ENCODE measurements at places on chromosomes 2 and 18.
A peak's percentile ranks its signal among the peaks of the same experiment; 100 is the strongest.

DNA sequence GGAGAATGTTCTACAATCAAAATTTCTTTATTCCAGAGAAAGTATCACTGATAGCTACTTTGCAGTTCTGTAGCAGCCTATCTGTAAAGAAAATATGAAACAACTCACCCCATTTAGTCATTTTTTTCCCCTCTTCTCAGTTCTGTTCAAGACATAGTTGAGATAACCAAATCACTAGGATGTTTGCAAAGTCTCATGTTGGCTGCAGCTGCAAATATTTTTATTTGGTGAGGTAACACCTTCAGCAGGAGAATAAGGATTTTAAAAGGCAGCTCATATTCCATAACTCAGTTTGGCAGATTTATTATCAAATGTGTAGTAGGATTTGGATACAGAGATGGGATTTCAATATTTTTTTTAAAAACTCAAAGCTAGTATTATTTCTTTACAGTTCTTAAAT, 41.0 kb downstream of the HNRNPLL start:
- DNase-seq: no peak

DNA sequence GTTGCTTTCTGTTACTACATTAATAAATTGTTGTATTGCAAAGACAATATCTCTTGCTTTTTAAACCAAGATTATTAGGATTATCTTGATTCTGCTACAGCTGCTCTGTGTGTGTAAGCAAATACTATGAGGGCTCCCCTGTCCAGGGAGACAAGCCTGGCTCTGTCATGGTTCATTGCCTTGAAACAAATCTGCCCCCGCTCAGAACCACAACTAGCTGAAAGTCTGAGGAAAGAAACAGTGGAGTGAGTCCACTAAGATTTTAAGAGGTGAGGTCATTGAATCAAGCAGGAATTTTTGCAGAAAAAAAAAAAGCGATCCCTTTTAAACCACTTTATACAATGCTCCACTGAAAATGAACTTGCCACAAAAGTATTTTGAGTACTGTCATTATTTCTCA, 30.8 kb upstream of the LRRTM4 start:
- no peak for DNase-seq

GRCh38 chr2:128378231-128379020, 59.8 kb upstream of the HS6ST1 start:
- DNase-seq: no peak

- DNase-seq: peak; percentile 47
Measured at GRCh38 chr2:55048508-55049042, 1.7 kb downstream of the RTN4 start.

GRCh38 chr18:55141318-55141717, 182.1 kb upstream of the CCDC68 start:
- DNase-seq: no peak

DNA sequence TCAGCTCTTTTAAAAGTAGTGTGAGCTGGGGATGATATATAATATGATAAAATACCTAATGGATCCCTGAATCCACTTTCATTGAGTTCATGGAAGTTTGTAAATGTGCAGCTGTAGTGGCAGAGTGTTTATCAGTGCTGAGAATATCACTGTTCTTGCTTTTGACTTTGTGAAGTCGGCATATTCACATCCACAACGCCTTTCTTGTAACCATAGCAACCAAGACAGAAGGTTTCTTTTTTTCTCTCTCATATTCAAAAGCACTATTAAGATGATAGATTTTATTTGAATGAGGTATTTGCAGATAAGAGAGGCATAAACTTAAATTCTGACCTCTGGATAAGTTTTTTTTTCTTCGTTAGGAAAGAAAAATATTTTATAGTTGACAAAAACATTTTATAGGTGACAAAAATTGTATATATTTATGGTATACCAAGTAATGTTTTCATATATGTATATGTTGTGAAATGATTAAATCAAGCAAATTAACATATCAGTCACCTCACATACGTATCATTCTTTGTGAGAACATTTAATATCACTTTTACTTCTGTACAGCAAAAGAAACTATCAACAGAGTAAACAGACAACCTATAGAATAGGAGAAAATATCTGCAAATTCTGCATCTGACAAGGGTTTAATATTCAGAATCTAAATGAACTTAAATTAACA, 130.0 kb downstream of the PLCL1 start:
- no peak for DNase-seq

- DNase-seq: no peak
Measured at GRCh38 chr2:238644095-238645081, 203.5 kb upstream of the TWIST2 start.

GRCh38 chr2:120625865-120626560, 109.7 kb upstream of the GLI2 start:
- no peak for DNase-seq

- DNase-seq: no peak
Measured at GRCh38 chr2:233081731-233082221, 21.6 kb downstream of the INPP5D start.

DNA sequence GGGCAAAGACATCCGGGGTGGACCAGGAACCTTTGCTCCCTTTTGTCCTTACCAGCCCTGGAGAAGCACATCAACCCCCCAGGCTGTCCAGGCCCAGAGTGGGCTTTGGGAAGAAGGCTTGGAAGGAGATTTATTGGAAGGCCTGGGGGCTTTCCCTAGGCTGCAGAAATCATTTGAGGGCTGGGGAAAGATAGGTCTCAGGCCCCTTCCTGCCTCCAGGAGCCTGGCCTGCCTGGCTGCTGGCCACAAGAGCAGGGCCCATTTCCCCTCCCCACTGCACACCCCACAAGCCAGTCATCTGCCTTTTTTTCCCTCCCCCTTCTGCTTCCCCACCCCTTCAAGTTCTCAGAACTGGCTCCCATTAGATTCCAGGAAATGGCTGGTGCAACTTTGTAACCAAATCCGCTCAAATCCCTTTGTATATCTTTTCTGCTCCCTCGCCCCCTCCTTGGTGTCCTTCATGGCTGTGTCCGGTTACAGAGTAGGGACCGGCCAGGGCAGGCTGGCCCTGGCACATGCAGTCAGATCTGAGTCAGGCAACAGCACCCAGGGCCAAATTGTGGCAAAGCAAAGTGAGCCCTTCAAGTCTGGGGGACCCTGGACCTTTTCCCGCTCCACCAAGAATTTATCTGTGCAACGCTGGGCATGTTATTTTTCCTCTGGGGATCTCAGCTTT, 20.8 kb upstream of the TNP1 start:
- peak; percentile 59 for DNase-seq

DNA sequence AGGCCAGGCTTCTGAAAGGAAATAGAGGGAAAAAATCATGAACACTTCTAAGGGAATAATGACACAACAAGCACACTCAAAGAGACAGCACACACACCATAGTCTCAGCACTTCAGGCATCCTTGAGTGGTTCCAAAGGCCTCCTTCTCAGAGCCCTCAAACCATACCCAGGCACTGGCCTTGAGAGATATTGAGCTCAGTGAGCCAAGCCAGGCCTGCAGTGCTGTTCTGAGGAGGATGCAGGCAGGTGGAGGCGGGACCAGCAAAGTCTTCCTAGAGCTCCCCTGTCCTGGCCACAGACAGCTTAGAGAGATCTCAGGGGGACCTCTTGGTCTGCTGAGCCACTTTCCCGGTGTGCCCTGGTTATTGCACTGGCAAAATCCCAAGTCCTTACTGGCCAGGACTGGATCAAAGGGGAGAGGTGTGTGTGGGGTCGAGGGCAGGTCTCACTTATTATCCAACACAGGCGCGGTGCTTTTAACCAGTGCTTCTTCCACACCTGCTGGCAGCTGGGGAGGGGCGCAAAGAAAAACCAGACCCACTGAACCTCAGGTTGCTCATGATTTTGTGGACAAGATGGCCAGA, 86.8 kb upstream of the HAAO start:
- DNase-seq: no peak

GRCh38 chr2:188142088-188142487, 149.6 kb upstream of the GULP1 start:
- DNase-seq: no peak

GRCh38 chr18:22005191-22005841, 164.1 kb upstream of the GATA6 start:
- DNase-seq: peak; percentile 77

GRCh38 chr2:205721057-205721449, 38.8 kb downstream of the NRP2 start:
- DNase-seq: no peak

DNA sequence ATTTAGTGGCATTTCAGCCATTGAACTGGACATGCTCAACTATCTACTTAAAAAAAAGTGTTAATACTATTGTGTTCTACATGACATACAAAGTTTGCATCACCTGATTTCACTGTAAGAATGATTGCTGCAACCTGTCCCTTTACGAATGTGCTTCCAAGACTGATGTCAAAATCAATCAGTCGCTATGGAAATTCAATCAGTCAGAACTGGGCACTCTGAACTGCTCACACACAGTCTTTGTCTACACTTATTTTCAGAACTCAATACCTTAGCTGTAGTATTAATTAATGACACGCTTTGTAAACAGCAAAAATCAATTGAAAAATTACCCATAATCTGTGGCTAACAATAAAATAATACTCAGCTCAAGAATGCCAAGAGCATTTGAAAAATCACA, 70.3 kb upstream of the KLHL29 start:
- DNase-seq: no peak

- DNase-seq: no peak
Measured at GRCh38 chr2:143674051-143674450, 544.8 kb downstream of the ARHGAP15 start.

GRCh38 chr2:68367953-68368653, 3.0 kb downstream of the PLEK start:
- no peak for DNase-seq

DNA sequence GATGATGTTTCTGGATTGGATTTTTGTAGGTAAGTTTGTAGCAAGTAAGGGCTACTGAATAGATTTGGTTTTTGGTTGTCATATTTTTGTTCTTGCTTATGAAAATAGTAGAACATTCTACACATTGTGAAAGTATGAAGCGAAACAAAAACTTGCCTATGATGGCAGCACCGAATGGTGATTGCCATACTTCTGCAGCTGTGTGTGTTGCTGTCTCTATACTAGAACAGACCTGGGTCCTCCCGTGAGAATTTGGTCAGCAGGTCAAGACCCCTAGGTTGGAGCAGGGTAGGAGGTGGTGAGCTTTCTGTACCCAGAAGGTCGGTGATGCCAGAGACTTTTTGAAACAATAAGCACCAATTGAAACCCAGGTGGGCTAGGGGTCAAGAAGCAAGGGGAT, 322.6 kb downstream of the PRKCE start:
- DNase-seq: no peak
